ENCODE measurements at places on chromosomes 5 and 9.

- DNase-seq: no peak
Observed at GRCh38 chr5:34656700-34657273, 659 bp downstream of the RAI14 start.

DNA sequence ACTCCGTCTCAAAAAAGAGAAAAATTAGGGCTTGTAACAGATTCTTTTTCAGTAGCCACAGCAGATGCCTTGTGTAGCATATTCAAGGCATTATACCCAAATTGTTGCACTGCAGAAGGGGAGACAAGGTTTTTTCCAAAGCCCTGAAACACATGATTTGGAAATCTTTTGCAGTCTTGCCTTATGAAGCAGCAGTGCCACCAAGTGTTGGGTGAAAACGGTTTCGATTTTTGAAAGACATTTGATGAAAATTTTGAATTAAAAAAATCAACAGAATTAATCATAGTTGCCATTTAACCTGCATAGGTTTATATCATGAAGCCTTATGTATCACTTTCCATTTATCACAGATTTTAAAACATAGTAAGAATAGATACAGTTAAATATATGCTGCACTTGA, 479.5 kb downstream of the TAF11L14 start:
- DNase-seq: no peak

GRCh38 chr9:133470427-133470924, 8.4 kb downstream of the SLC2A6 start:
- DNase-seq: no peak

GRCh38 chr9:95003689-95004410, 277.4 kb downstream of the AOPEP start:
- DNase-seq: no peak

DNA sequence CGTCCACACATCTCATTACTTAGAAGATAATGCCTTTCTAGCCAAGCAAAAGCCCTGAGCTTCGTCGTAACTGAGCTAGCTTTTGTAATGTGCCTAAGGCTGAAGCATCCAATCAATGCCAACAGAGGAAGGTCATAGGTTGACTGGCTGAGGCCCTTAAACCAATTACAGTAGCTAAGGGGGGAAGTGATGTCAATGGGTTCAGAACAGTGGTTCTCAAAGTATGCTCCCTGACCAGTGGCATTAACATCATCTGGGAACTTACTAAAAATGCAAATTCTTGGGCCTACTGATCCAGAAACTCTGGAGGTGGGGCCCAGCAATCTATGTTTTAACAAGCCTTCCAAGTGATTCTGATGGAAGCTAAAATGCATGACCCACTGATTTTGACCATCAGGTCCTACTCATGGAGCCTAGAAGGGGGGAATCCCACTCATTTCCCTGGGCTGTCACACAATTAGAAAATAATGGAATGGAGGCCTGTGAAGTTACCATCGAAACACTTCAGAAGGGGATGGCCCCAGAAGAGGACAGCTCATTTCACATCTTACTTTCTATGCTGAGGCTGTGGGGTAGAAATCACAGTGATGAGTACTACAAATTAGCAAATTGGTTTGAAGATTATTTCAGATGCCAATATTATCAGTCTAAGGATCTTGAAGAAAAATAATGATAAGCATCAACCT, 4.8 kb upstream of the VLDLR start:
- DNase-seq: no peak

DNA sequence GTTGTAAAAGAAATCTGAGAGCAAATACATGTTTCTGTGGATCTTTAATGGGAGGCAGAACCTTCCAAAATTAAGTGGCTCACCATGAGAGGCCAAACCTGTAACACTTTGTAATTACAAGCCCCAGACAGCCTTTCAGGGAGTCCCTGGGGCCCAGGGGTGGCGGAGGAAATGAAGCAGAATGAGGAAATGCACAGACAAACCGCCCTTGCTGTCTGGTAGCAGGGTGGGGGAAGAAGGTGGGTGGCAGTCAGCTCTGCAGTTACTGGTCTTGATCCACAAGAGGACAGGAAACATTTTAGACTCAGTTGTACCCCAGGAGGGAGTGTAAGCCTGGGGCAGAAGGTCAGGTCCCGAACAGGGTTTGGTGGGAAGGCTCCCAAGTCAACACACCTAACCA, 6.5 kb downstream of the ARL14EPL start:
- DNase-seq: no peak

DNA sequence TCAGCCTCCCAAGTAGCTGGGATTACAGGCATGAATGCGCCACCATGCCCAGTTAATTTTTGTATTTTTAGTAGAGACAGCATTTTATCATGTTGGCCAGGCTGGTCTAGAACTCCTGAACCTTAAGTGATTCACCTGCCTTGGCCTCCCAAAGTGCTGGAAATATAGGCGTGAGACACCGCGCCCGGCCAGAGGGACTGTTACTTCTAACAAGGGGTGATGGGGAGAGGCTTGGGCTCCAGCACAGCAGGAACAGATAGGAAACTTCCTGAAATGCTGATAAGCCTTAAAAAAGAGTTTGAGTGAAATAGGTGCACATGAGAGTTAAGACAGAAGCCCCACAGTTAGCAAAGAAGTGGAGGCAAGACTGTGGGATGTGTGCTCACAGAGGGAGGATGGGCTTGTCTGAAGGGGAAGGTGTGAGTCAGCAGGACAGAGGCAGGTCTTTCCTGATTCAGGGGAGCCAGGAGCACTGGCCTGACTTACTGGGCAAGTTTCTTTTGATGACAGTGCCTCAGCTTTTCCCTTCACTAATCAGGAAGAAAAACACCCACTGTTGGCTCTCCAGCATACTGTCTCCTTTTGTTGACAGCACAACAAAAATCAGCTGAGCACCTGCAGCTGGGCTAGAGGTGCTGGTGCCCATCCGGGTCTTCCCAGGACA, 68.4 kb downstream of the RAD23B start:
- no peak for DNase-seq

DNA sequence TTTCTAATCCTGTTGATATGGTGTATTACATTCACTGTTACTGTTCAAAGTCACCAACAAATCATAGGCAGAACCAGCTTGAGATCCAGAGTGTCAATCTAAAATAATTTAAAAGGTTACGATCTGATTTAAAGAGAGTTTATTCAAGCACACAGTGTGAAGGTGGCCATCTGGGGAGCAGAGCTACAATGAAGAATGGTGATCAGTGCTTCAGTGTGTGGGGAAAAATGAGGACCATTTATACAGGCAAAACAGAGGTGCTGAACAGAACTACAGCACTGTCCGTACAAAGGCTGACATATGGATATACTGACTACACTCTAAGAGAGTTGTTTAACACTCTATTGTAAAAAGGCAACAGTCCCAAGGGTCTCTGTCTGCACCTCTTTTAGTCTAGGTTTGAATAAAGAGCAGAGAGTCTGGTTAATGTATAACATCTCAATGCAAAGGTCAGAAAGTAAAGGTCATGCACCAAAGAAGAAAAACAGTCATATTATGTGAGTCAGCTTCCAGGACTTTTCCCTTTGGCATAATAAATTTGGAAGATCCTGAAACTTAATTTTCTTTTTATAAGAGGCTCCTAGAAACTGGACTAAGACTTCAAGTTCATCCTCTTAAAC, 29.7 kb upstream of the TDRD7 start:
- no peak for DNase-seq

DNA sequence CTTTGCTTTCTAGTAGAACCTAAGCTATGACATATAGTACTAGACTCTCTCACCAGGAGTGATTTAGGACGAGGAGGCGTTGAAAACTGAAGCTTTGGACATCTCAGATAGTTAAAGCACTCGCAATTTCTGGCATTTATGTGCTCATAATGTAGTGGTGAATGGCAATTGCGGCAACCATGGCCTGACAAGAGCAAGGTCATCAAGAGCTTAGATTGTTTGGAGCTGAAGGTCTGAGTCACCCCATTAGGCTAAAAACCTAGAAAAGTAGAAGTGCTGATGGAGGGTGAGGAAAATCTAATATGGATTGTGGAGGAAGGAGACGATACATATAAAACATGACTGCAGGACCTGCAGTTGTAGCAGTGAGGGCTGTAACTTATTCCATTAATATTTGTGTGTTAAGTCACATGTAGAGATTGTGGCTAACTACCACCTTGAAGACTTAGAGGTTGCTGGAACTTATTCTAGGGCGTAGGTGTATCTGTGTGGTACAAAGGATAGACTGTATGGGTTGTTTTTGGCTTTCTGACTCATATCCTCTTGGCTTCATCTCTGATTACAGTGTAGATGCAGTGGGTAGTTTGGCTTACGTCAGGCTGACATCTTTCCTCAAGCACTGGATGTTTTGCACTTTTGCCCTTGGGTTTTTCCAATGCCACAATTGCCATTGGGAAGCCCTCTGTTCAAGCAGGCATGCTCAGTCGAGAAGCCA, 138.9 kb upstream of the CDKN2B start:
- peak; percentile 3 for DNase-seq

DNA sequence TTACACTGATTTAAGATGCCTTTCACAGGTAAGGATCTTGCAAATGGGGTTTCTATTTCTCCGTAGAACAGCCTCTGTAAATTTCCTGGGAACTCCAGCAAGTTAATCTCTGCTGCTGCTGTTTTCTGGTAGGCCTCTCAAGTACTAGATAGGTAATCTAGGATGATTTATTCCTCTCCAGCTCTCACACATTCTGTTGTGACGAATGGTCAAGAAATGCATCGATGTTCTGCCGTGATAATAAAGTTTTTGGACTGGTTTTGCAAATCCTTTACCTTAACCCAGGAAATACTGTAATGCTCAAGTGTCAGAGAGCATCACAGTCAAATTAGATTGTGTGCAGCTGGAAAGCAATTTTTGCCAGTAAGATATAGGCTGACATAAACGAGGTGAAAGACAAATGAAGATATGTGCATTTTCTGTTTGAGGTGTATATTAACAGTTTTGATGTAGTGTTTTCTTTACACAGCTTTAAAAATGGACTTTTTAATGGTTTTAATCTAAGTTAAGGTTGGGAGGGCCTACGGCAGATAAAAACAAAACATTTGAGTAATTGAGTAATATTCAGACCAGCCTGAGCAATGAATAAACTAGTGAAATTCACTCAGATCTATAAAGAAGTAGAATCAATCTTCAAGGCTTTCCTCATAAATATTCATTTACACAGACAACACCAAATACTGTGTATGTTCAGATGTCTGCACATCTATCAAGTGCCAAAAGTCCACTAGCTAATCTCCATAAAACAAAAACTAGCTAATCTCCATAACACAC, 300.6 kb upstream of the EDIL3 start:
- no peak for DNase-seq

DNA sequence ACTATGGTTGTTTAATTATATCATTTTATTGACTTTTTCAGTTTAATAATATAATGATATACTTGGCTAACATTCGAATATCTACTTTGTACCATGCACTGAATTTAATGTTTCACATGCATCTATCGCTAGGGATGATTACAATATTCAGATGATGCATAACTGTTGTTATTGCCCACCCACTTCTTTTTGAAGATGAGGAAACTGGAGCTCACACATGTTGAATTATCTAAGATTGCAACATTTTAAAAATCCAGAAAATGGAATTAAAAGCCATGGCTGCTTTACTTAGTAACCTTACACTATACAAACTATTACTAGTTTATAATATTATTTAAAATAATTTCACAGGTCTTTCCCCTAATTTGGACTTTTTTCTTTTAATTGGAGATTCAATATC, 171.7 kb downstream of the TLR4 start:
- DNase-seq: no peak

DNA sequence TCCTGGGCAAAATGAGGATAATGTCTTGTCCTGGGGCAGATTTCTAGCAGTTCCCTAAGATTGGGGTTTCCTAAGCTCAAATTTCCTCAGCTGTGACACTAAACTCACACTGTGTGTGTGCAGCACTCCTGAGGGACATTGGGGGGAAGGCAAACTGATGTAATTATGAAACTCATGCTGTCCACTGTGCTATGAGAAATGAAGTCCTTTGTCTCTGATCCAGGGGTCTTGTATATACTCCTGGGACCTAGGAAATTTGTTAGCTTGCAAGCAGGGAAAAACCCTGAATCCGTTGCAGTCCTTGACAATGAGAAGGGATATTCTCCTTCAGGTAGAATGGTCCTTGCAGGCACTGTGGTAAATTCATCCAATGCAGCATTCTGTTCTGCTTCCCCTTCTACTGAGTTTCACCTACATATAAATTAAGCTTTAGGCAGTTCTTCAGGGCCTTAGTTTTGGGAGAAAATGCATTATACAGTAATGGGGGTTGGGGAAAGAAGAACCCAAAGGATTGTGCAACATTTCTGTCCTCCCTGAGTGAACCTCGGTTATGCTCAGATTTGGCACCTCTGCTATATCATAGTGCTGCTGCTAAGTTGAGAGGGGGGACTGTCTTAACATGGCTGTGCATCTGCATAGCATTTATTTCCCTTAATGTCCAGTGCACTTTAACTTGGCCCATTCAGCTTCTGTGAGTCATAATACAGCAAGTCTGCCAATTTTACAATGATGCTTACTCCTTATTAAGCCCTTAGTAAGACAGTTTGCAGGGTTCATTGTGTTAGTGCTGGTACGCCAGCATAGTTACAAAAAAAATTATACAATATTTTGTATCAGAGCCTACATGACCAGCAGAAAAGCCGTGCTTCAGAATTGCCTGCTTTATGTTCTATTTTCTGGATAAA, 80.2 kb downstream of the PJA2 start:
- DNase-seq: no peak

DNA sequence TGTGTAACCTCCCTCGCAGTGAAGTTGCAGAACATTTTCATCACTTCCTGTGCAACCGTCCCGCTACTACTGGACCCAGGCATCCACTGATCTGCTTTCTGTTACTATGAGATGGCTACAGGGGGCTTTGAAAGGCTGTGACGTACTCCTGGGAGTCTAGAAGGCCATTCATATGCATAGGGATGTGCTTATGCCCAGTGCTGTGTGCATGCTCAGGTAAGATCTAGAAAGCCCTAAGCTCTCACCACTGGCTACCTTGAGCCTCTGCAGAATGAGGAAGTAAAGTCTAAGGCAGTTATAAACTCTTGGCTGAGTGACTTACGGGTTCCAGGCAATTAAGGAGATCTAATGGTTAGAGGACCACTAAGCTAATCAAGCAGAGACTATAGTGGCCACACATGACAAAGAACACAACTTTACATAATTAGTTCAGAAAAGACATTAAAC, 11.8 kb downstream of the HNRNPAB start:
- DNase-seq: no peak

GRCh38 chr5:53067641-53068040, 41.9 kb downstream of the MOCS2 start:
- DNase-seq: no peak

GRCh38 chr9:24590432-24590831, 44.7 kb upstream of the IZUMO3 start:
- no peak for DNase-seq

Measured in activated CD4-positive, alpha-beta T cell treated with anti-CD3 and anti-CD28 coated beads for 24 hours (primary cell).